ENCODE measurements at places on chromosomes 4 and X.

DNA sequence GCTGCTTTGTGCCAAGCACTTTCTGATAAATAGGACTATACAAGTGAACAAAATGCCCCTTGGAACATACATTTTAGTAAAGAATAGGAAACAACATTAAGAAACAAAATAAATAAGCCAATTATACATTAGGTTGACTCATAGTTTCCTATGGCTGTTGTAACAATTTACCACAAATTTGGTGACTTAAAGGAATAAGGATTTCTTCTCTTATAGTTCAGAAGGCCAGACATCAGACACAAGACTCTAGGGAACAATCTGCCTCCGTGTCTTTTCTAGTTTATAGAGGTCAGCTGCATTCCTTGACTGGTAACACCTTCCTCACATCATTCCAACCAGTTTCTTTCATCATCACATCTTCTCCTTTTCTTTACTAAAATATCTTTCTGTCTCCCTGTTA is 235.9 kb upstream of the PCDH18 start:
- DNase-seq: no peak

DNA sequence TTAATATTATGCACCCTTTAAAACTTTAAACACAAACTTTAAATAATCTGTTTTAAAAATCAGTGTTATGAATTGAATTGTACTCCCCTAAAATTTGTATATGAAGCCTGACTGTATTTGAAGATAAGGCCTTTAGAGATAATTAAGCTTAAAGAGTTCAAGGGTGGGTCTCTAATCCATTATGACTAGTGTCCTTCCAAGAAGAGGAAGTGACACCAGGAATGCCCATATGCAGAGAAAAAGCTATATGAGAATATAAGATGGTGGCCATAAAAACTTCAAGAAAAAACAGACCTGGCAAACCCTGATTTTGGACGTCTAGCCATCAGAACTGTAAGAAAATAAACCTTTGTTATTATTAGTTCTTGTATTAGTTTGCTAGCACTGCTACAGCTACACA is 29.0 kb downstream of the UGT2A2 start:
- no peak for DNase-seq

DNA sequence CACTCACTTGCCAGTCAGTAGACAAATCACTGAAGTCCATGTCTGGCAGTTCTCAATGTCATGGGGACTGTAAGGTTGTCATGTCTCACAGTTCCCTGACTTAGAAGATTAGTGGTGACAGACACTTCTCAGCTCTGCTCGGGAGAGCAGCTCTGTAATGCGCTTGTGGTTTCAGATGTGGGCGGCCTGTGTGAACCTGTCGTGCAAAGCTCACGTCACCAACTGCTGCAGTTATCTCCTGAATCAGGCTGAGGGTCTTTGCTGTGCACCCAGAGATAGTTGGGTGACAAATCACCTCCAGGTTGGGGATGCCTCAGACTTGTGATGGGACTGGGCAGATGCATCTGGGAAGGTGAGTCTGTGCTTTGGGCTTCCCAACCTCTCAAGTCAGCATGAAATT is at the start of gene IL9R:
Gene IL9R, plus strand, starts transcription at position 261 of the 400 bp plus-strand sequence. Its CDS starts 64 bp downstream, at position 325.
- no peak for DNase-seq

DNA sequence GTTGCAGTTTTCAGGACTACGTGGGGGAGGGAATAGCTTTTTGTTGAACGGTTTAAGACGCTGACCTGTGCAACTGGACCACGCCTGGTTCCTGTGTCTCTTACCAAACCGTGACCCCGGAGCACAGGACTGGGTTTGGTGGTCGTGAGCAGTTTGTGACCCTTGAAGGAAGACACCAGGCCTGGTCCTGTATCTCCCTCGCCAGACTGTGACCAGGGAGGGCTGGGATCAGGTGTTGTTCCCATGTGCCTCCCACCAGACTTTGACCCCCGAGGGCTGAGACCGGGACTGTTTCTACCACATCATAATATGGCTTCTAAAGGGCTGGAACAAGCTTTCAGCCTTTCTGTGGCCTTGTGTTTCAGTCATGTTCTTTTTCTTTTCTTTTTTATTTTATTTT is 683 bp downstream of the EBP start:
- no peak for DNase-seq

- no peak for DNase-seq
These were observed 165.5 kb downstream of the KLF8 start for GRCh38 chrX:56397636-56398035.

DNA sequence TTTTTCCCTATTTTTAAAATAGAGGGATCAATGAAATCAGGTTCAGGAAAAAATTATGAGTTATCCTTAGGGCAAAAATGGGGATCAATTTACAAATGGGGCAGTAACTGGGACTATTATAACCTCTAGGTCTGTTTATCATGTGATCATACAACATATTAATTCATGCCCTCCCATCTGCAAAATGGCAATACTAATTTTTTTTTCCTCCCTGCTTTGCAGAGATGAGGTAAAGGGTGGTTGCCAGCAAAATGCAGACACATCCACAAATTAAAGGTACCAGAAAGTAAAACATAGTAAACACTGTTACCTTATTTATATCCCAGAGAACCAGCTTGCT is 467 bp downstream of the HSD17B11 start:
- no peak for DNase-seq

GRCh38 chr4:148632476-148632875 is 190.3 kb upstream of the NR3C2 start:
- DNase-seq: no peak

DNA sequence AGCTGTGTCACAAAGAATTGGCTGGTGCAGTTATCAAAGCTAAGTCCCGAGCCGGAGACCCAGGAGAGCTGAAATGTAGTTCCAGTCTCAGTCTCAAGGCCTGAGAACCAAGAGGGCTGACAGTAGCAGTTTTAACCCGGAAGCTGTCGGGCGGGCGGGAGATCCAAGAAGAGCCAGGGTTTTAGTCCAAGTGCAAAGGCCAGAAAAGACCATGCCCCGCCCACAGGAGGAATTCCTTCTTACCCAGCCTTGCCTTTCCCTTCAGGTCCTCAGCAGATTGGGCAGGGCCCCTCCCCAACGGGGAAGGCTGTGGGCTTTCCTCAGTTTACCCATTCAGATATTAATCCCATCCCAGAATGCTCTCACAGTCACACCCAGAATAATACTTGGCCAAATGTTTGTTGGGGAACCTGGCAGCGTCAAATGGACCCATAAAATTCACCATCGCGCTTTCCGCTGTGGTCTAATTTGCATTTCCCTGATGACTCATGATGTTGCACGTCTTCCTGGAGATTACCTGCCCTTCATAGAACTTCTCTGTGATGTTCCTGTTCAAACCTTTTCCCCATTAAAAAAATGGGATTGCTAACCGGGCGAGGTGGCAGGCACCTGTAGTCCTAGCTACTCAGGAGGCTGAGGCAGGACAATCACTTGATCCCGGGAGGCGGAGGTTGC is 16.2 kb downstream of the MAEA start:
- no peak for DNase-seq

DNA sequence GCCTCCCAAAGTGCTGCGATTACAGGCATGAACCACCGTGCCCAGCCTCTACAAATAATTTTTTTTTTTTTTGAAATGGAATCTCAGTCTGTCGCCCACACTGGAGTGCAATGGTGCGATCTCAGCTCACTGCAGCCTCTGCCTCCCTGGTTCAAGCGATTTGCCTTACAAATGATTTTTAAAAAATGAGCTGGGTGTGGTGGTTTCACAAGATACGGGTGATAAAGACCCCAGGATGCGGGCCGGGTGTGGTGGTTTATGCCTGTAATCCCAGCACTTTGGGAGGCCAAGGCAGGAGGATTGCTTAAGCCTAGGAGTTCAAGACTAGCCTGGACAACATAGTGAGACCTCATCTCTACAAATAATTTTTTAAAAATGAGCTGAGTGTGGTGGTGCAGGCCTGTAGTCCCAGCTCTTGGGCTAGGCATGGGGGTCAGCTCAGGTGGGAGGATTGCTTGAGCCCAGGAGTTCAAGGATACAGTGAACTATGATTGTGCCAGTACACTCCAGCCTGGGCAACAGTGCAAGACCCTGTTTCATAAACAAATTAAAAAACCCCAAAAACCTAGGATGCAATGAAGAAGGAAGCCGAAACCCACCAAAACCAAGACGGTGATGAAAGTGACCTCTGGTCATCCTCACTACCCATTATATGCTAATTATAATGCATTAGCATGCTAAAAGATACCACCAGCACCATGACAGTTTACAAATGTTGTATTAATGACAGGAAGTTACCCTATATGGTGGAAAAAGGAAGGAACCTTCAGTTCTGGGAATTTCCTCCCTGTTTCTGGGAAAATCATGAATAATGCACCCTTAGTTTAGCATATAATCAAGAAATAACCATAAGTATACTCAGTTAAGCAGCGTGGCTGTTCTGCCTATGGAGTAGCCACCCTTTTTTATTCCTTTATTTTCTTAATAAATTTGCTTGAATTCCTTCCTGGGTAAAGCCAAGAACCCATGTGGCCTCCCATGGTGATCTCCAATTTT is 27.7 kb downstream of the PDGFRA start:
- DNase-seq: no peak

GRCh38 chrX:38595801-38596200 is 34.5 kb downstream of the TSPAN7 start:
- DNase-seq: no peak

DNA sequence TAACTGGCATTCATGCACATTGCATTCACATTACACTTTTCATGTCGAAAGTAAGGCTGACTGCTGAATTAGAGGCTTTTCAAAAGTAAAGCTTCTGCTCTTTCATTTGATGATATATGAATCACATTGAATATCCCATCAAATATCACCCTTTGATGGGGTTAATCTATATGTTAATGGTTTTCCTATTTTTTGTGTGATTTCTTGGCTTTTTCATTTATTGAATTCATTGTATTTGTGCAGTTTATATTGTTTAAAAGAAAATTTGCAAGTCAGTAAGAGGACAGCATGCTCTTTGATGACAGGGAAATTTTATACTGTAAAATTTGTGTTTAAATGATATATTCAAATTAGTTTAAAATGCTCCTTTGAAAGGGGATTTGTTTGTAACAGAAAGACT is 344.1 kb downstream of the PCDH10 start:
- no peak for DNase-seq

DNA sequence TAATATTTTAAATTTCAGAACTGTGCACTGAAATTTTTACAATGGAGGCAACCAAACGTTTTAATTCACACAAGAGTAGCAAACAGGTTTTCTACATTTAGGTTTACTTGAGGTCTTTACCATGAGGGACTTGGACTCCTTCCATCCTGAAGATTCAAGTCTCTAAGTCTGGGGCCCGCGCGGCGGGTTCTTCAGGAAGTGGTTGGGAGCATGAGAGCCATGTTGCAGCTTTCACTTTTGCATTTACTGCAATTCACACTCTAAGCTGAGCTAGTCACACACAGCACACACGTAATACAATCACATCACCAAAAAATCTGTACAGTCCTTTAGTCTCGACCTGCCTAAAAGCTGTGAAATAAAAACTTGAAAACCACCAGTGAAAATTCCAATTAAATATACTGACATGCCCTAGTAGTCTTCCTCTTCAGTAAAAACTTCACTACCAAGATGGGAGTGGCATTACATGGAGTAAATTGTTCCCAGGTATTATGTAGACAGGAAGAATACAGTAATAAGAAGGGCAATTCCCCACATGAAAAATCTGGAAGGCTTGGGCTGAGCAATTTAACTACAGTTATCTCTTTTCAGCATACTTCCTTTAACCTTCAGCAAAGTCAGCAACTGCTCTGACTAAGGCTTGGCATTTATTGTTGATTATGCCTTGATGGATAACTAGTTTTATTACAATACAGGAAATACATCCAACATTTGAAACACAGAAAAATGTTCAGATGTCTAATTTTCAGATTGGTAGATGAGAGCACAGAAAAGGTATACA is 571.1 kb upstream of the DIPK2B start:
- no peak for DNase-seq

GRCh38 chrX:73289039-73289438 is 74.4 kb upstream of the NAP1L2 start:
- DNase-seq: no peak

- no peak for DNase-seq
These were observed 2.7 kb downstream of the NDP start for GRCh38 chrX:43970528-43970927.

- DNase-seq: no peak
These were observed 880.6 kb upstream of the INTU start for GRCh38 chr4:126752126-126752525.

GRCh38 chr4:26105337-26105736 is 191.3 kb downstream of the SMIM20 start:
- peak; percentile 54 for DNase-seq

DNA sequence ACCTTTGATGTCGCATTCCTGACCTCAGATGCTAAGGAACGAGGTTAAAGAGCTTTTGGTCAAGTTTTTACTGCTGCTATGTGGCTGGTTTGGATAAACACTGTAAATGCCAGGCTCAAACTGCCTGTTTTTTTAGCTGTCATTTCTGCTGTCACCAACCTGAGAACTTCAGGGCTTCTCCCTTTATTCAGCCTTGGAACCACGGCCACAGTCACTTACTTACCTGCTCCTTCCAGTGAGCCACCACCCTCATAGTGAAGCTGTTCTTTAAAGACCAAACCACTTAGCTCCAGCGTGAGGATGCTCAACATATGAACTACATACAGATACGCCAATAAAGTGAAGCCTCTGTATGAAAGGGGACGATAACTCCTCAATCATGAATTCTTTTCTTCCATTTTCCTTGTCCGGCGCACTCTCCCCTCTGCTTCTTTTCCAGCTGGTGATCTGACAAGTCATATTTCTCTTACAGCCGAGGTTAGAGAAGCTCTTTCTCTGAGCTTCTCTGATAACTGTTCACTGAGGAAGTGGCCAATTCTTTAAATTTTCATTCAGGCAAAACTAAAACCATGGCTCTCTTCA is 152.8 kb upstream of the ANK2 start:
- DNase-seq: no peak

DNA sequence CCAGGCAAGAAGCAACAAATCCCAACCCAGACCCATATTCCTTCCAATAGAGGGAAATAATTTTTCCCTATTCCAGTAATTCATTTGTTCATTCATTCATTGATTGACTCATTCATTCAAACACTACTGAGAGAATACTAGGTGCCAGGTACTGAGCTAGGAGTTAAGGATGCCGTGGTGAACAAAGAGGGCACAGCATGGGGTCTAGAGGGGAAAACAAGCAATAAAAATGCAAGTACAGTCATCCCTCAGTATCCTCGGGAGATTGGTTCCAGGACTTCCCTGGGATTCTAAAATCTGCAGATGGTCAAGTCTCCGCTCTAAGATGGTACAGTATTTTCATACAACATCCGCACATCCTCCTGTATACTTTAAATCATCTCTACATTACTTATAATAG is 18.7 kb downstream of the RASGEF1B start:
- no peak for DNase-seq

GRCh38 chr4:168200685-168201084 is 108.3 kb downstream of the ANXA10 start:
- DNase-seq: no peak

GRCh38 chr4:107935246-107935645 is 3.9 kb downstream of the CYP2U1 start:
- DNase-seq: no peak

GRCh38 chr4:152956650-152957436 is 20.7 kb downstream of the FHDC1 start:
- no peak for DNase-seq

- DNase-seq: no peak
These were observed 281.6 kb downstream of the KLHL13 start for GRCh38 chrX:117835034-117835433.

- no peak for DNase-seq
These were observed 2.3 kb downstream of the SH3TC1 start for GRCh38 chr4:8201321-8201781.

GRCh38 chr4:1413204-1413663 is 7.0 kb upstream of the NKX1-1 start:
- DNase-seq: no peak
